Activated naive CD4-positive, alpha-beta T cell treated with anti-CD3 and anti-CD28 coated beads, Interleukin-2, amount 10 ng/mL, durations not matched to agents 7 days and 5 days (primary cell): ENCODE measurements at places on chromosomes 16 and 17.

GRCh38 chr17:80416260-80416939 lies 1.4 kb downstream of the ENDOV start:
- DNase-seq: no peak
- H3K27me3 ChIP-seq: peaks cover 28% of the 10 kb centered on the region
- H3K4me1 ChIP-seq: peaks cover 24% of the 10 kb centered on the region

DNA sequence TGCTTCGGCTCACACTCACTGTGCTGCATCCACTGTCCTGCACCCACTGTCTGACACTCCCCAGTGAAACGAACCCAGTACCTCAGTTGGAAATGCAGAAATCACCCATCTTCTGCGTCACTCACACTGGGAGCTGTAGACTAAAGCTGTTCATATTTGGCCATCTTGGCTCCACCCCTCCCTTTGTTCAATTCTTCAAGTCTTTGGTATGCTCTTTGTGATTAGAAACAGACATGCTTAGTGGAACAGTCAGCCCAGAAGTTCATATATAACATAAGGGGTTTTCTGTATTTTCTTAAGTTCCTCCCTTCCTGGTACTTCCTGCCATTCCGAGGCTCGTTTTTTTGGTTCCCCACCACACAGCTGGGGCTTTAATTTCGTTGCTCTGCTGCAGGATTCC lies 398.5 kb upstream of the DYNLRB2 start:
- H3K4me3 ChIP-seq: no peak overlapping the region
- H3K4me1 ChIP-seq: no peaks in the 10 kb centered on the region
- no peak overlapping the region for H3K27ac ChIP-seq
- DNase-seq: no peak
- H3K36me3 ChIP-seq: no peaks in the 10 kb centered on the region

DNA sequence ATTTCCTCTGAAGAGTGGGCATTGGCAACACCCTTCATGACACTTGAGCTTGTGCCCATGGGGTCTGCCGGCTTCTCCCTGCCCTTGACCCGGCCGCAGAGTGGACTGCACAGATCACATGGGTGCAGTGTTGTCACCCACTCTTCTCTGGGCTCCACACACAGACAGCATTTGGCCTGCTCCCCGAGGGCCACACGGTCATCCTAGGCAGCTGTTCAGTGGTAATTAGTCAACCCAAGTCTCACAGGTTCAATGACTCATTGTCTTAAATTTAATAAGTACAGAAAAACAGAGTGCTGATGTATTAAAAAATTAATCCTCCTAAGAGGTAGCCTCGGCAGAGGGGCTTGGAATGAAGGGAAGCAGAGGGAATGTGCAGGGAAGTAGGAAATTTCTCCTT lies 204.8 kb downstream of the MSI2 start:
- H3K27me3 ChIP-seq: no peaks in the 10 kb centered on the region
- no peak overlapping the region for H3K4me3 ChIP-seq
- peaks cover 39% of the 10 kb centered on the region for H3K4me1 ChIP-seq
- H3K27ac ChIP-seq: no peak overlapping the region
- H3K36me3 ChIP-seq: peaks cover 12% of the 10 kb centered on the region

DNA sequence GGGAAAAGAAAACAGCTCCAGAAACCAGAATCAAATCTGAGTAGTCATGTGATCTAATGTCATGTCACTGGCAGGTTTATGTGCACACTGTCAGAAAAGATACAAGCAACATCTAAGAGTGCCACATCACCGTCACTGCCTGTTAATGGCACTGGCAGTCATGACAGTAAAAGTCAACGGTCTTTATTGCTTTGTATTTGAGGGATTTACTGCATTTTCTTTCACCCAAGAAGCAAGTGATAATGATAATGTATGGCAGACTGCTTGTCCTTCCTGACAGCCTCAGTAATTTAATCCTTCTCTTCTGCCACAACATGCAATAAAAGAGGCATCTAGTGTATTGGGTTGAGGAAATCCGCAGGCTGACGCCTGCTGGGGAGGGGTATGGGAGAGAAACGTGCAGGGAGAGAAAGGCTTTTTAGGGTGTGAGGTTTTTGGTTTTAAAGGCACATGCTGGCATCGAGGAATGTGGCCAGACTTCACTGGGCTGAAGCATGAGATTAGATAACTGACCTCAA lies 92.4 kb downstream of the RPGRIP1L start:
- no peak overlapping the region for H3K27ac ChIP-seq
- no peak overlapping the region for H3K4me3 ChIP-seq
- no peaks in the 10 kb centered on the region for H3K4me1 ChIP-seq
- no peaks in the 10 kb centered on the region for H3K36me3 ChIP-seq
- H3K27me3 ChIP-seq: no peaks in the 10 kb centered on the region
- no peak for DNase-seq

GRCh38 chr17:80881306-80881705 lies 110.3 kb upstream of the CHMP6 start:
- H3K4me3 ChIP-seq: no peak overlapping the region
- peaks cover 56% of the 10 kb centered on the region for H3K36me3 ChIP-seq
- no peaks in the 10 kb centered on the region for H3K27me3 ChIP-seq
- peaks cover 45% of the 10 kb centered on the region for H3K4me1 ChIP-seq
- no peak for DNase-seq

DNA sequence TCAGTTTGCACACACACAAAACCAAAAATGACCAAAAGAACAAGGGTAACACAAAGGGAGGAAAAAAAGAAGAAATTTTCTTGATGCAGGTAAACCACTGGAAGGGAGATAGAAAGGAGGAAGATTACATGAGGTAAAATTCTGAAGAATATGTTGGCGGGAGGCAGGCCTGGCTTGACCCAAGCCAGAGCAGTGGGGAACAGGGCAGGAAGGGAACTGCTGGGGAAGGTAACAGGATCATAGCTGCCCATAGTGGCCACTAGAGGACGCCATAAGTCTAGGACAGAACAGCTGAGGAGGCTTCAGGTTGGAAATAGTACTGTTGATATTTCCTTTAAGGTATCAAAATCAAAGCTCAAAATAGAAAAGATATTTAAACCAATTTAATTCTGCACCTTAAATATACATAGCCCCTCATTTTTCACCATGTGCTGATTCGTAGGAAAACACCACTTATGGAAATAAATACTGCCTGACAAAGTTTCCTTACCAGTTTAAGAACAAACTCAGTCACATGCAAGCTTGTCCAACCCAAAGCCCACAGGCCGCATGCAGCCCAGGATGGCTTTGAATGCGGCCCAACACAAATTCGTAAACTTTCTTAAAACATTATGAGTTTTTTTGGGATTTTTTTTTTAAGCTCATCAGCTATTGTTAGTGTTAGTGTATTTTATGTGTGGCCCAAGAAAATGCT lies 15.5 kb downstream of the VPS35 start:
- no peak overlapping the region for H3K27ac ChIP-seq
- H3K4me1 ChIP-seq: no peaks in the 10 kb centered on the region
- H3K27me3 ChIP-seq: no peaks in the 10 kb centered on the region
- H3K36me3 ChIP-seq: peaks cover 61% of the 10 kb centered on the region
- peak; percentile 66 for DNase-seq

- H3K27ac ChIP-seq: no peak overlapping the region
- peaks cover 3% of the 10 kb centered on the region for H3K27me3 ChIP-seq
- no peak overlapping the region for H3K4me3 ChIP-seq
Measured at GRCh38 chr17:67021743-67022450, 22.5 kb upstream of the CACNG1 start.

DNA sequence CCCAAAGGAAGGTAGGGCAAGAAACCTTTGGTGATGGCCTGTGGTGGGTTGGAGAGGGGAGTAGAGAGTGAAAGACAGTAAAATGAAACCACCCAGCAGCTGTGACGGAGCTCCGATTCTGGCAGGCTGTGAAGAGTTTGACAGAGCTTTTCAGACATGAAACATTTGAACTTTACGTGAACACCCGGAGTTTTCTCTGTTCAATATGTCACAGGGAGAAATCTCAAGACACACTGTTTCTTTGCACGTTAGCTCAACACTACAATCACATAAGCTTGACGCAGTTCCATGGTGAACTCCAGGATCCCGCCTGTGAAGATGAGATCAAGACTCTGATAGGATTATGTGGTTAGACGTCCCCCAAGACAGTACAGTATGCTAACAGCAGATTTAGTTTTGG lies 79.6 kb upstream of the CDH11 start:
- H3K4me3 ChIP-seq: no peak overlapping the region
- no peak overlapping the region for H3K27ac ChIP-seq
- no peak for DNase-seq
- no peaks in the 10 kb centered on the region for H3K27me3 ChIP-seq

DNA sequence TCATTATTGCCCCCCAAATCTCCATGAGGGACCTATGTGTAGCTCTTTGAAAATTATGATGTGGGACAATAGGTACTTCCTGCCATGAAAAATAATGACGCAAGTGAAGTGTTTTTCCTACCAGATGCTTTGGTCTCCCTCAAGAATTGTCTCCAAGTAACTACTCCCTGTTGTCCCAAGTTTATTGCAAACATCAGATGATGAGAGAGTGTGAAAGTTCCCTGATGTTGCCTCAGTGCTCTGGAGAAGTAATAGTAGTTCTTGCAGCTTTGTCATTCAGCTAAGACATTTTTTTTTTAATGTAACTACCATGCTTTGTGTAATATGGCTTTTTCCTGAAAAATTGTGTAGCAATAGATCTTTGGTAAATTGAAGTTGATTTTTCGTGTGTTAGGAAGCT lies 20.1 kb downstream of the LPCAT2 start:
- no peak for DNase-seq
- H3K27ac ChIP-seq: no peak overlapping the region
- H3K4me3 ChIP-seq: no peak overlapping the region

DNA sequence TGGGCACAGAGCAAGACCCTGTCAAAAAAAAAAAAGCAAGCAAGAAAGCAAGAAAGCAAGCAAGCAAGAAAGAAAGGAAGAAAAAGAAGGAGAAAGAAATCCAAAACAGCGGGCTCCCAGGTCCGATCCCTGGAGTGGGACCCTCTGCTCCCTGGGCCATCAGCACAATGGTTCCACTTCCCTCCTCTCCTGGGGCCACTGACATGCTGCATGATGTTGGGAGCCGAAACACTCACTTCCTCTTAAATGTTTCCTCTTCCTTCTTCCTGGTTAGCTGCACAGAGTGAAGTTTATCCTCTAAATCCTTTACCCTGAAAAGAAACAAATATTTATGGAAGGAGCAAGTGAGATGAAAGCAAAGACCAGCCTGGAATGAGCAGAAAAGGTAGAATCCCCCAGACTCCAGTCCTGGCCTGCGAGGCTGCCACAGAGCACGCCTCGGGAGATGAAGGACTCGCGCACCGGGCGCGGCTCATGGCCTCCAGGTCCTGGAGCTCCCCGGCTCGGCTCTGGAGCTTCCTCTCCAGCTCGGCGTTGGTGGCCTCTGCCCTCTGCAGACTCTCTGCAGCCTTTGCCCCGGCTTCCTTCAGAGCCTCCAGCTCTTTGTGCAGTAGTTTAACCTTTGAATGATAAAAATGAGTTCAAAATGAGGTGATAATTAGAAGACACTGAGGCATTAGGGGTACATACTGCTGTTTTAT lies 19.0 kb downstream of the CCDC57 start:
- H3K4me1 ChIP-seq: peaks cover 18% of the 10 kb centered on the region
- H3K27ac ChIP-seq: no peak overlapping the region
- no peak for DNase-seq

DNA sequence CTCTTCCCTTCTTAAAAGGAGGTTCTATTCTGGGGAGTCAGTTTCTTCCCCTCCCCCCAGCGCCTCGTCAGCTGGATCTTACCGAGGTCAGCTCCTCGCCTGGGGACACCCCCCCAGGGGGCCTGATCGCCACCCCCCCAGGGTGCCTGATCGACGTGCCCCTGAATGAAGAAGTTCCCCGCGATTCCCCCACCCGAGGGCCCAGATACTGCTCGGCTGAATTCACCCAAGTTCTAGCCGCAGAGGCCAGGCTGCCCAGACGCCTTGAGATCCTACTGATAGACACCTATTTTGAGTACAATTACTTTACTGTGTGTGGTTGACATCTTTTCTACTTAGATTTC lies 1.4 kb downstream of the RAB11FIP3 start:
- H3K27ac ChIP-seq: peak overlapping the region; percentile 58
- peak overlapping the region; percentile 80 for H3K4me3 ChIP-seq
- H3K36me3 ChIP-seq: peaks cover 3% of the 10 kb centered on the region
- H3K4me1 ChIP-seq: peaks cover 30% of the 10 kb centered on the region
- H3K27me3 ChIP-seq: peaks cover 45% of the 10 kb centered on the region
- DNase-seq: peak; percentile 30

DNA sequence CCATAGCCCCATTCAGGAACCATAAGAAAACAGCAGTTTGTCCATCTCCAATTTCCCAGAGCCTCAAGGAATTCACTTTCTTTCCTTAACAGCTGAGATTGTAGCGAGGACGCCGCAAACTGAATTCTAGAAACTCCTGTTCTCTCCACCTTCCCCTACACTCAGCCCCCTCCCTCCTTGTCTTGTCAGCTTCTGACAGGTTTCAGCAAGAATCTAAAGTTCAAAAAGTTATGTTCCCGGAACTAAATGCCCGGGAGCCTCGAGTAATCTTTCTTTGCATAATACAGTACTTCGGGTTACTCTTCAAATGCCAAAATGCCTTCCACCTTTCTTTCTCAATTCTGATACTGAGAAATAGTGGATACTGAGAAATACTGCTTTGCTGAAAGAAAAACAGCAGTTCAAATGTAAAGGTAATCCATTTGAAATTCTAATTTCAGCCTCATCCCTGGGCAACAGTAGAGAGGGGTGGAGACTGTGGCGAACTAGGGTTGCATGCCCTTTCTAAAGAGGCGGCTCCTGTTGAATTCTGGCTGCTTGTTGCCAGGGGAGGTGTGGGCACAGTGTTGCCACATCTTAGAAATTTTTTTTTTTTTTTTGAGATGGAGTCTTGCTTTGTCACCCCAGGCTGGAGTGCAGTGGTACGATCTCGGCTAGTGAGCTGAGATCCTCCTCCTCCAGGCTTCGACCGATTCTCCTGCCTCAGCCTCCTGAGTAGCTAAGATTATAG lies 63.5 kb upstream of the USP7 start:
- no peak overlapping the region for H3K27ac ChIP-seq
- H3K36me3 ChIP-seq: no peaks in the 10 kb centered on the region
- DNase-seq: no peak
- H3K27me3 ChIP-seq: no peaks in the 10 kb centered on the region

DNA sequence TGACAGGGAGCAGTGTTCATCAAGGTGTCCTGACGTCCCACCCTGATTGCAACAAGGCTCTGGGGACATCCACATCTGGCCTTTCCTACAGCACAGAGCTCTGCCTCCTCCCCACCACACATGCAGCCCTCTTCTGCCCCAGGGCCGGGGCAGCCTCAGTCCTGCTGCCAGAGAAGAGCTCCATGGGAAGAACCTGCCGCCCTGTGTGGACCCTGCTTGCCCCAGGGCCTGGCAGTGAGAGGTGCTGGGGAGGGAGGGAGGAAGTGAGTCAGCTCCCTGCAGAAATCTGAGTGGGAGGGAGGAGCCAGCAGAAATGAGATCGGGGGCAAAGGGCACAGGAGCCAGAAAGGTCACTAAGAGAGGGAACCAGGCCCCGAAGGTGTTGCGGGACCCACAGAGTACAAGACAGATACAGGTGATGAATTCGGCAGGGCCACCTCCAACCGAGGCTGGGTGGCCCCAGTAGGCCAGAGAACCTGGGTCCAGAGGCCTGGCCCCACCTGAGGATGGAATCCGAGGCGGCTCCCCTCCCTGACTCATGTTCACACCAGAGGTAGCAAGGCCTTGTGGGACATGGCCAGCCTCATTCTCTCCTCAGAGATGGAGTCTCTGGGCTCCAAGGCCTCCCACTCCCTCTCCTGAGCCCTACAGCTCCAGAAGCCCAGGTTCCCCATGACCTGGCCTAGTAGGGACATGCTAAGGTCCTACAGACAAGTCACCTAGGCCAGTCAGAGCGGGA lies 24.8 kb downstream of the MYO18A start:
- H3K27ac ChIP-seq: peak overlapping the region; percentile 85
- no peaks in the 10 kb centered on the region for H3K27me3 ChIP-seq
- peak; percentile 70 for DNase-seq
- no peaks in the 10 kb centered on the region for H3K36me3 ChIP-seq
- H3K4me3 ChIP-seq: peak overlapping the region; percentile 15
